Dermis blood vessel endothelial cell (primary cell): ENCODE measurements at places on chromosomes 13 and 19. TPM values are rescaled to one million over a fixed set of nuclear protein-coding genes. Genes with fewer than 3 reads are reported as not detected.

- DNase-seq = no peak
Measured at GRCh38 chr13:101811881-101812280, 359.4 kb downstream of the ITGBL1 start.

DNA sequence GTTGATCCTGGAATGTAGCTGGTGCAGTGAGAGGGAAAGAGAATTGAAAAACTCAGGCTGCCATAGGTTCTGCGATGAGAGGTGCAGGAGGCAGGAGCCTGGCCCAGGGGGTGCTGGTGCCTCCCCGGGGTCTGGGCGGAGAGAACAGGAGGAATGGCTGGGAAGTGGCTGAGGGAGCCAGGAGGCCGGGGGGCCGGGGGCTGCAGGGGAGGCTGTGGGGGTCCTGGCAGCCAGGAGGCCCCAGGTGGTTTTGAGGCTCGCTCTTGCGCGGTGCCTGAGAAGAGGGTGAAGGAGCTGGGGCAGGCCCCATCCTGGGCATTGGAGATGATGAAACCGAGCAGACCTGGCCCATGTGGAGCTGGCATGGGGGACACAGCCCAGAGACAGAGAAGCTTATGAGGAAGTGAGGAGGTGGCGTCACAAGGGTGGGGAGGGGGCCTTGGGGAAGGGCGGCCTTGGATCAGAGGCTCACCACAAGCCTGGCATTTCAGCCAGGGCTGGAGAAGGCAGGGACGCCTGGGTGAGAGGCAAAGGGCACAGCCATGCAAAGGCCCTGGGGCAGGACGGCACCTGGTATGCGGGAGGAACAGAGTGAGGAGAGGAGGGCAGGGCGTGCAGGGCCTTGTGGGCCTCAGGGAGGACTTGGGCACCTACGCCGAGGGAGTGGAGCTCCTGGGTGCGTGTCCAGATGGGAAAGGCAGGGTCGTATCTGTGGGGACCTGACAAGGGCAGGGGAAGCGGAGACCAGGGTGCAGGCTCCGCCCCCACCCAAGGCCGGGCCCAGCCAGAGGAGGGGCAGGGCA lies 1.3 kb upstream of the TEKTIP1 start:
- no peak for DNase-seq

GRCh38 chr19:46406976-46407375 lies 6.4 kb downstream of the CCDC8 start:
- DNase-seq = no peak

DNA sequence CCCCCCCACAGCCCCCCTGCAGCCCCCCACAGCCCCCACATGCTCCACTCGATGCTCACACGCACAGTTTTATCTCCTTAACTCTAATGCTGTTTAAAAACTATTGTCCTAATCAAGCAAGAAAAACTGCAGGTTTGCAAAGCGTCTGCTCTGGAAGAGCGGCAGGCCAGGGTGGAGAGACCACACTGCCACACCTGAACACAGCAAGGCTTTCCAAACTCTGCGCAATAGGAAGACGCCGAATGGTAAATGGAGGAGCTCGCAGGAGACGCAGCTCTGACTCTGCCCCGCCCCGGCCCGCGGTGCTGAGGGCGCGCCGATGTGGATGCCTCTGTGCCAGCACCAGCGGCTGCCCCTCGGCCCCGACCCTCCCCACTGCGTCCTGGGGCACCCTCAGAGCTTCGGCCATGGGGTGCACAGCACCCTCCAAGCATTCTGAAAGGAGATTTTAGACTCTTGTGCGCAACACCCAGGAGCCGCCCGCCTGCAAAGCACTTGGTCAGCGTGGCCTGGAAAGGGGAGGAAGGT lies 32.4 kb downstream of the RASA3 start:
- no peak for DNase-seq

MYPOP gene
- total RNA-seq = 1.4 and 2.7 TPM in 2 replicates
